Activated T-helper 1 cell treated with anti-CD3 and anti-CD28 coated beads, Interleukin-2, amount 50 U/mL, for 16 hours (primary cell): ENCODE measurements at places on chromosomes 13 and 19.

GRCh38 chr19:47406711-47407416, 12.5 kb downstream of the MEIS3 start:
- DNase-seq: no peak

GRCh38 chr19:18460900-18461299, 23.0 kb upstream of the ISYNA1 start:
- no peak for DNase-seq

DNA sequence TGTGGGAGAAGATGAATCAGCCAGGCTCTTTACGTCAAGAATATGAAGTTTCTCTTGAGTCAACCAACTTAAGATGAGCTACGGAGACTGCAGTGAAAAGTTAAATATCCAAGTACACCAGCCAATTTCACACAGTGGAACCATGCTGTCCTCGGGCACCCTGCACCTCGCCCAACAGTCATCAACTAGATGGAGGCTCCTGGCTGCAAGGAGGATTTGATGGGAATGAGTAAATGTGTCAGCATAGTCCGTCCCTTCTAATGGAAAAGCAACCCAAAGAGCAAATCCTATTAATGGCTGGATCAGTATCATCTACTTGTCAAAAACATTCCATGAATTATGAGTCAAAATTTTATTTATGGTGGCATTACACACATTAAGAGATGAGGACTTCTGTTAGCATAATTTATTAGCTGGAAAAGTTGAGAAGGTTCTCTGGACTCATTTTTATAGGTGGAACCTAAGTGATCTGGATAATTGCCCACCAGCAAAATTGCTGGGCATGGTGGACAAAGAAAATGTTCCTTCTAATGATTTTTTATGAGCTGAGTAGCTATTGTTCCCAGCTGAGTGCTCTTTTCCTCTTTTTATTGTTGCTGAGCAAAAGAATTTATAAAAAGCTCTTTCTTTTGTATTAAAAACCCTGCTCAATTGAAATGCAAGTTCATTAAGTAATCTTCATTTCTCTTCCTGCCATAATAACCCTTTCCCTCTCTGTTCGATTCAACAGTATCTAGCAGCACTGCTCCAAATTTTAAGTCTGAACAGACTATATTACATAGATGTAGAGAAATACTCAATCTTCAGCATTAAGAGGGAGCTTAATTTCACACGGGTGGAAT, 88.4 kb downstream of the DNAJC15 start:
- no peak for DNase-seq

DNA sequence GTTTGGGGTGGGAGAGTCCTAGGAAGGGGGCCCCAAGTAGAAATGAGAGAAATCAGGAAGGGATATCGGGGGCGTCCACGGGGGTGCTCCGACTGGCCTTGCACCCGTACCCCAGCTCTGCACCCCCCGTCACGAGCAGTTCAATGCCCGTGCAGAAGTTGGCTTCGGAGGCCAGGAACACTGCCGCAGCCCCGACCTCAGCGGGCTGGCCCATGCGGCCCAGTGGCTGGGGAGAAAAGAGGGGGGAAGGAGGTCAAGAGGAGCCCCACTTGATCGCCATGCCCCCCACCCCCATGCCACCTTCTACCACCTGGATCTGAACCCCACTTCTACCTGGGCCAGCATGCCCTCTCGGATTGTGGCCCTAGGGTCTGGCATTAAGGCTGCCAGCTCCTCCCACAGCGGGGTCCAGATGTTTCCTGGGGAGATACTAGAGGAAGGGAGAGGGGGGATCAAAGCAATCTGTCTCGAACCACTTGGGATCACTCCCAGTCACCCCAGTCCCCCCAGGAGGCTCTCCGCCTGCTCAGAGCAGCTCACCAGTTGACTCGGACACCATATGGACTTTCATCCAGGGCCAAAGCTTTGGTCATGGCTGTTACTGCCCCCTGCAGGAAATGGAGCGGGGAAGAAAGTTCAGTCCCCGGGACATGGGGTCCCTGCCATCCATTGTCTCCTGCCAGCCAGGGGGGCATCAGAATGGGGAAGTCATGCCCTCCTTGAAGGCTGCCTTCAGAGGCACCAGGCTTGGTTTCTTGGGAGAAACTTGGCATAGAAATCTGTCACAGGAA, 2.5 kb upstream of the BCAT2 start:
- DNase-seq: no peak

GRCh38 chr19:16702123-16702522, 17.5 kb upstream of the NWD1 start:
- no peak for DNase-seq

GRCh38 chr13:99103536-99103935, 97.1 kb upstream of the UBAC2 start:
- DNase-seq: no peak

DNA sequence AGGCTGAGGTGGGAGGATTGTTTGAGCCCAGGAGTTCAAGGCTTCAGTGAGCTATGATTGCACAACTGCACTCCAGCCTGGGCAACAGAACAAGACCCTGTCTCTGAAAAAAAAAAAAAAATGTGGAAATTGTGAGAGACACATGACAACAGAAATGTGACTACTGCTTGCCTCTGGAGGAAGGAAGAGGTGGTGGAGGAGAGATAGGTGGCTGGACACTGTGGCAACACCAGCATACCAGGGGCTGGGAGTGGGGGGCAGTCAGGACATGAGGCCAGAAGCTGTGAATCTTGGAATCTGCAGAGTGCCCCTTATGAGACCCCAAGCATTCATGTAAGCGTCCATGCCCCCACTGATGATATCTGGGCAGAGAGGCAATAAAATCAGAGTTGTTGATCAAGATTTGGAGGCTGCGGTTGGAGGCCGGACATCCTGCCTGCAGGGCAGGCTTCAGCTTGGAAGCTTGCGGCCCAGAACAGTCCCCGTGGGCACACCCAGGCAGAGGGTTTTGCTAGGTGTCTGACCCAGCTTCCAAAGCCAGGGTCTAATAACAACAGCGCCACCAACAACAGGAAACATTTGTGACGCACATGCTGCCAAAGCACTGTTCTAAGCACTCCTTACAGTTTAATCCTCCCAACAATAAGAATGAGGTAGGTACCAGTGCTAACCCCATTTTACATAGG, 16.9 kb downstream of the FAM187B start:
- peak; percentile 57 for DNase-seq

DNA sequence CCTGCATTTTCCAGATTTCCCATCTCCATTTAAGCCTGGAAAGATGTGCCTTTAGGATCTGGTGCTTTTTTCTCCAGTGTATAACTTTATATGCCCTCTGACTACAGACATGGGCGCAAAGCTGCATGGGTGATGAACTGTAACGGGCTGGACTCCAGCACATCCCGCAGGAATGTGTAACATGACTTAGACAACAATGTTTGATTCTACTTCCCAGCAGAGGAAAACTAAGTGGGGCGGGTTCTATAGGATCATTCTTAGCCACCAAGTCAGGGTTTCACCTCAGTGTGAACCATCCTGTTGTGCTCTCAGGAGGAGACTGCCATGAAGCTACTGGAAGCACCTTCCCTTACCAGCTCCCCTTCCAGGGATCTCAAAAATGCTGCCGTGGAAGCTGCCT, 93.2 kb upstream of the SERP2 start:
- DNase-seq: no peak

GRCh38 chr13:73450583-73450982, 391.8 kb downstream of the KLF5 start:
- no peak for DNase-seq

- no peak for DNase-seq
These were observed 766.4 kb downstream of the UQCRFS1 start for GRCh38 chr19:28446511-28446910.

DNA sequence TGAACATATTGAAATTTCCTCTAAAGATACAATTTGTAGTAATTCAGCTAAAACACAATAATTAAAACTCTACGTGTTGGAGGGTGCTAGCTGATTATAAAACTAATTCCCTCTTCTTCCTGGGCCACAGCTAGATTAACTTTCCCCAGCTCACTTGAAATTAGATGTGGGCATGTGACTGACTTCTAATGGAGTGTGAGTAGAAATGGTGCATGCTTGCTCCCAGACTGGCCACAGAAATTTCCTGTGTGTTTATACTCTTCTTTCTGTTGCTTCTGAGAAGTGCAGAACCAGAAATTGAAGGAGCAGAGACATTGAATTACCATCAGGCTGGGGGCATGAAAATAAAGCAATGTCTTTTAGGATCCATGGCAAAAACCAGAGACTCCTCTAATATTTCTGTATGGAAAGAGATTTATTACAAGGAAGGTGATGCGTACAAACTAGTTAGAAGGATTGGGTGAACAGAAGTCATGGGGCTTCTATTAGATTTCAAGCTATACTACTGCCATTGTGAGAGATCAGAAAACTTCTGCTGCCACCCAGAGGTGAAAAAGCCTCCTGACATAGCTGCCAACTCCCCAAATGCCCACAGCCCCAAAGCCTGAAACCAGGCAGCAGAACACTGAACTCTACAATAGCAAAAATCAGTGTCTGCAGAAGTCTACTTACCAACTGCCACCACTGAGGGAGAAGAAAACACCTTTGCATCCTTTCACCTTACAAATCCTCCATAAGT, 379.2 kb upstream of the MIR17HG start:
- DNase-seq: no peak

- no peak for DNase-seq
These were observed 387.6 kb downstream of the SLITRK6 start for GRCh38 chr13:85411591-85411990.

- DNase-seq: no peak
These were observed 40.1 kb downstream of the HSPH1 start for GRCh38 chr13:31121379-31122140.

GRCh38 chr13:112012016-112012704, 54.8 kb upstream of the SOX1 start:
- DNase-seq: no peak

- DNase-seq: no peak
These were observed 1503.5 kb downstream of the UQCRFS1 start for GRCh38 chr19:27709496-27709895.

DNA sequence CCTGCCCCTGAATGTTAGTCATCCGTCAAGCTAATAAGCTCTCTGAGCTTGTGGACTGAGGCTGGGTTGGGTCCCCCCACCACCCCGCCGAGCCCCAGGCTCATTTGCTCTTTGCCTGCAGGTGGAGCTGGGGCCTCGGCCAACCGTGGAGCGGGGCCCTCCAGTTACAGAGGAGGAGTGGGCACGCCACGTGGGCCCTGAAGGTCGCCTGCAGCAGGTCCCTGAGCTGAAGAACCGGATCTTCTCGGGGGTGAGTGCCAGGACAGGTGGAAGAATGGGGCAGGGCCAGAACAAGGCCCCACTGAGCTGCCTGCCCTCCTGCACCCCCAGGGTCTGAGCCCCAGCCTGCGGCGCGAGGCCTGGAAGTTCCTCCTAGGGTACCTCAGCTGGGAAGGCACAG, 5.1 kb downstream of the TBC1D17 start:
- DNase-seq: no peak

- no peak for DNase-seq
These were observed 519 bp downstream of the PTPRS start for GRCh38 chr19:5339950-5340636.

DNA sequence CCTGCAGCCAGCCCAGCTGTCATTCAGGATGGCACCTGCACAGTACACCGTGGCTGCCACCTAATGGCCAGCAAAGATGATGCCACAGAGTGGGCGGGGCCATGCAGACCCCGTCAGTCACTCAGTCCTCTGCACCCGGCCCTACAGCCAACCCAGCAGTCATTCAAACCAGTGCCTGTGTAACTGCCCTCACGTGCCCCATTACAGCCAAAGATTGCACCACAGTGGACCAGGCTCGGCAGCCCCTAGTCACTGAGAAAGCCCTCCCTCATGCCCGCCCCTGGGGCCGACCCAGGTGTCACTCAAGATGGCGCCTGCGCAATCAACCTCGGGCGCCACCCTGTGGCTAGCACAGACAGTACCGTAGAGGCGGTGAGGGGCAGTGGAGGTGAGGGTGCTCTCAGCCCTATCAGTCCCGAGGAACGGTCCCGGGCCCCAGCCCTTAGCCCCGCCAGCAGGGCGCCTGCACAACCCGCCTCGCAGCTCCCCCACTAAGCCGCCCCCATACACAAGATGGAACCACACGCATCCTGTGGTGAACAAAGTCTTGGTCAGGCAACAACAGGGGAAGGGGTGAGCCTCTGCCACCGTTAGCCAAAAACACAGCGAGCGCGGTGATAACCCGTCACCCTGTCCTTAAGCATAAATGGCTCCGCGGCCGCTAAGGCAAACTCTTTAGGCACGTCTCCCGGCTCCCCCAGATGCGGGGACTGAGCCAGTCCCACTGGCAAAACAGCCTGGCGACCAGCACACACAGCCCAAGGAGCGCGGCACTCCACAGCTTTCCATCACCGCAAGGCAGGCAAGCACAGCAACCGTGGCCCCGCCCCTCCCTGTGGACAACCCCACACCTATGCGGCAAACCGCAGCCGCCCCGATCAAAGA, 2.3 kb downstream of the PEG3 start:
- DNase-seq: no peak

- no peak for DNase-seq
These were observed 29.1 kb downstream of the ZNF787 start for GRCh38 chr19:56091751-56092546.

DNA sequence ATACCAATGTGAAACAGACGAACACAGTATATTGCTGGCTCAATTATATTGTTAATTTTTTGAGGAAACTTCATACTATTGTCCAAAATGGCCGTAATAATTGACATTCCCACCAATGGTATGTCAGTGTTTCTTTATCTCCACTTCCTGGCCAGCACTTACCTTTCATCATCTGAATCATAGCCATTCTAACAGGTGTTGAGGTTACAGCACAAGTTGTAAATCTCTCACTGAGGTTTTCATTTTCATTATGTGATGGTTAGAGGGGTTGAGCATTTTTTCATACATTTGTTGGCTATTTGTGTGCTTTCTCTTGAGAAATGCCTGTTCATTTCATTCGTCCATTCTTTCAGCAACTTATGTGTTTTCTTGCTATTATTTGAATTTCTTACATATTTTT, 824.0 kb downstream of the UQCRFS1 start:
- DNase-seq: no peak

DNA sequence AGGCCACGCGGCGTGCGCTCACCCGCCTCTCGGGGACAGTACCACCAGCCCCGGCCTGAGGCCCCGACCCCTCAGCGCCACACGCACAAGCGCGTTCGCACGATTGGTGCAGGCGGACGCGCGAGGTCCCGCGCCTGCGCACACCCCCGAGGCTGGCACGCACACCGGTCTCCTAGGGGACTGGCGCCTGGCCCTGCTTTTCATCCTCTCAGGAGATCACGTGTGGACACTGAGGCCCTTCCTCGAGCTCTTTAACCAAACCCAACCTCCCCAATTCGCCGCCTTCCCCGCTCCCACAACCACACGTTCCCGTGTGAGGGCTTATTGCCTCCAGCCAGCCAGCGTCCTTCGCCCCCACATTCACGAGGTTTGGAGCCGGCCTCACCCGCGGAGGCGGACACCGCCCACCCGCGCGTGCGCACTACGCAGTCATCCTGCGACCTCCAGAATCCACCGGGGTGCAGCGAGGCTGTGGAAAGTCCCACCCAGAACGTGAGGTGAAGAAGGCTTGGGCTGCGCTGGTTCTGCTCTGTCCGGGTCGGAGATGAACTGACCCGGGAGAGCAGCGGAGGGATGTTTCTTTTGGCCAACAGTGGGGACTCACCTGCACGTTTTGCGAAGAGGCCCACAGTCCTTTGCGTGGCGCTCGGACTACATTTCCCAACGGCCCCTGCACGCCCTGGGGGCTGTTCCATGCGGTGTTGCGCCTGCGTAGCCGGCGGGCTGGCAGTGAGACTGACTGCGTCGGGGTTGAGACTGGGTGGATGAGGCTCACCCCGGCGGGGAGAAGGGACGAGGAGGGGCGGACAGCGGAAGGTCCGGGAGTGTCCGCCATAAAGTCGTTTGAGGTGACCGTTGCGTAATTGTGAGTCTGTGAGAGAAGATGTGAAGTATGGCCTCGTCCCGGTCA, 539 bp upstream of the ZNF667 start:
- no peak for DNase-seq

GRCh38 chr13:24161980-24162525, 1.5 kb downstream of the SPATA13 start:
- no peak for DNase-seq

GRCh38 chr19:27971071-27971470, 1241.9 kb downstream of the UQCRFS1 start:
- no peak for DNase-seq
